SK-N-SH (cell line): ENCODE measurements at places on chromosomes 5 and 9.

DNA sequence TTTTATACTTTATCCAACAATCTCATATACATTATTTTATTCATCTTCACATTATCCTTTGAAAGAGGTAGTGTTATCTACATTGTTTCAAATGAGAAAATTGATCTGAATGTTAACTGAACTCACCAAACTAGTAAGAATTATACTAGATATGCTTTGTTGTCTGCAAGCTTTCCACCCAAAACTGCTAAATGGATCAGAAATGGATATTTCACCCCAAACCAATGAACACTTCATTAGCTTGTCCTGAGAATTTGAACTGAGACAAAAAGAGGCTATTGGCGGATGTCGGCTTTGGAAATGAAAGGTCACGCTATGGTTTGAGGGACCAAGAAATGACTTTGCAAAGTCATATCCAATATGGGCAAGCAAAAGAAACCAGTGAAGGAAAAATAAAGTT, 201.9 kb upstream of the TRPM3 start:
- no peaks in the 10 kb centered on the region for H3K36me3 ChIP-seq
- H3K27ac ChIP-seq, result no peak overlapping the region
- H3K4me3 ChIP-seq, result no peak overlapping the region
- no peaks in the 10 kb centered on the region; the same call in 1 of the 2 replicates for H3K27me3 ChIP-seq
- DNase-seq, result no peak

GRCh38 chr5:152838241-152838786, 433.2 kb upstream of the NMUR2 start:
- no peaks in the 10 kb centered on the region for H3K36me3 ChIP-seq
- DNase-seq, result no peak

- H3K4me3 ChIP-seq, result no peak overlapping the region
- no peaks in the 10 kb centered on the region for H3K4me1 ChIP-seq
Observed at GRCh38 chr9:93815135-93815534, 140.0 kb downstream of the BARX1 start.

DNA sequence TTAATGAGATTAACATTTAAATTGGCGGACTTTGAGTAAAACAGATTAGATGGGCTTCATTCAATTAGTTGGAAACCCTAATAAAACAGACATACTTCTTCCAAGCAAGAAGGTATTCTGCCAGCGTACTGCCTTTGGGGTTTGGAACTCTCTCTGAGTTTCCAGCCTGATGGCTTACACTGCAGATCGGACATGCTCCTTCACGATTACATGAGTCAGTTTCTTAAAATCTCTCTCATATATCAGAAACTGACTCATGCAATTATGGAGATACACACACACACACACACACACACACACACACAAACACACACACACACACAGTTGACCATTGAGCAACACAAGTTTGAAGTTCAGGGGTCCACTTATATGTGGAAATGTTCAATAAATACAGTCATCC, 789.4 kb downstream of the CDH12 start:
- no peak overlapping the region for H3K4me3 ChIP-seq
- no peaks in the 10 kb centered on the region for H3K4me1 ChIP-seq
- H3K27me3 ChIP-seq, result no peaks in the 10 kb centered on the region
